Right renal cortex interstitium (tissue), 3 donors: ENCODE measurements at places on chromosomes 2 and 18.

- peak; percentile 65 for DNase-seq
Measured at GRCh38 chr2:3535794-3536681, 16.7 kb upstream of the ADI1 start.

GRCh38 chr2:80050246-80050645 lies 254.3 kb downstream of the LRRTM1 start:
- DNase-seq, result no peak

GRCh38 chr2:230930928-230931555 lies 6.0 kb upstream of the GPR55 start:
- DNase-seq, result no peak

GRCh38 chr2:35428548-35428947 lies 927.0 kb upstream of the CRIM1 start:
- no peak for DNase-seq

GRCh38 chr2:41782306-41783158 lies 265.3 kb upstream of the PKDCC start:
- DNase-seq, result no peak

GRCh38 chr2:40364151-40364874 lies 87.6 kb downstream of the SLC8A1 start:
- DNase-seq, result no peak
